ENCODE measurements at places on chromosomes 4 and X. TPM values are rescaled to one million over a fixed set of nuclear protein-coding genes. Genes with fewer than 3 reads are reported as not detected.

The SLC26A1 gene
- total RNA-seq, result 1.3 TPM

The MMAA gene
- total RNA-seq, result 6.3 TPM

DNA sequence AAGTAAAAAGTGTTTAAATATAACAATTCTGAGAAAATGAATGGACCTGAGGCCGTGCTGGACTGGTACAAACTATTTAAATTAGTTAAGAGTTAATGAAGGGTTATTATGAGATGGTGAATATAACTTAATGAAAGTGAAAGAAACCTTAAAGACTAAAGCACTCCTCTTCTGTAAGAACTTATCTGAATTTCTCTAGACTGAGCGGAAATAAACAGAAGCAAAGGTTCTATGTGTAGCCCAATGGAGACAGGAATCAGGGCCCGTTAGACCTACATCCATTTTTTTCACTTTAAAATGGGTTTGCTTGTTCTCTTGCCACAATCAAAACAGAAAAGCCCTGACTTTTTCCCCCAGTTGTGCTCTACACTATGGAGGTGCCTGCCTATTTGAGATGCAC is 14.9 kb downstream of the AMMECR1 start:
- no peak for DNase-seq
- no peak overlapping the region for H3K27ac ChIP-seq
- no peaks in the 10 kb centered on the region for H3K36me3 ChIP-seq
- no peaks in the 10 kb centered on the region for H3K27me3 ChIP-seq
- no peaks in the 10 kb centered on the region for H3K4me1 ChIP-seq

- no peaks in the 10 kb centered on the region for H3K4me1 ChIP-seq
- DNase-seq, result no peak
- no peaks in the 10 kb centered on the region for H3K36me3 ChIP-seq
- no peaks in the 10 kb centered on the region for H3K27me3 ChIP-seq
Measured at GRCh38 chrX:68705986-68706385, 58.5 kb downstream of the STARD8 start.

DNA sequence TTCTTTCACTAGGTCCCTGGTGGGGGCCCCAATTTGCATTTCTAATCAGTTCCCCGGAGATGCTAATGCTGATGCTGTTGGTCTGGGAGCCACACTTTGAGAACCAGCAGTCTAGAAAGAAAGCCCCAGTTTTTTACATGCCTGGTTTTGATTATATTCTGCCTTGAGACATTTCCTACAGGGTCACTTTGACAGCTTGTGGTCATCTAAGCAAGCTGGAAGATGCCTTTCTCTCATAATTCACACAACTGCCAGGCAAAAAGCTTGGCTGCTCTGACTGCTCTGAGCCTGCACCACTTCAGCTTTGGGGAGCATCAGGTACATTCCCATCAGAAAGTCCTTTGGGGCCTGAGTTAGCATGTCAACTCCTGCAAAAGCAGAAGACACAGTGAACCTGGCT is 5.9 kb upstream of the PLAC1 start:
- DNase-seq, result no peak
- no peak overlapping the region for H3K27ac ChIP-seq
- H3K36me3 ChIP-seq, result no peaks in the 10 kb centered on the region
- no peak overlapping the region for H3K4me3 ChIP-seq

- no peak overlapping the region for H3K4me3 ChIP-seq
- H3K27me3 ChIP-seq, result no peaks in the 10 kb centered on the region
- no peaks in the 10 kb centered on the region for H3K4me1 ChIP-seq
- no peak overlapping the region for H3K27ac ChIP-seq
Measured at GRCh38 chrX:69303231-69303630, 138.0 kb upstream of the PJA1 start.

DNA sequence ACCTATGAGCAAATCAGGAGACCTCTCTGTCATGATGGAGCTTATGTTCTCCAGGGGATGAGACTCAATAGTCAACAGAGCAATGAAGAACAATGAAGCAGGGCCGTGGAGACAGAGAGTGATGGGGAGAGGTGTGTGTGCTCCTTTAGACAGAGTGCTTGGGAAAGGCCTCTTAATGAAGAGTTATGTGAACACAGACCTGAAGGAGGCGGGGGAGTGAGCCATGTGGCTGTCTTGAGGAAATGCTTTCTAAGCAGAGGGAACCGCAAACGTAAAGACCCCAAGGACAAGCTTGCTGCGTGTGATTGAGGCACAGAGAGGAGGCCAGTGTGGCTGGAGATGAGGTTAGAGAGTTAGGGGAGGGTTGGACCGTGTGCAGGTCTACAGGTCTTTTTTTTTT is 53.1 kb downstream of the CHRNA9 start:
- no peaks in the 10 kb centered on the region for H3K4me1 ChIP-seq
- H3K36me3 ChIP-seq, result no peaks in the 10 kb centered on the region
- no peak overlapping the region for H3K4me3 ChIP-seq
- no peaks in the 10 kb centered on the region for H3K27me3 ChIP-seq
- no peak overlapping the region for H3K27ac ChIP-seq

The PWWP3B gene
- not detected for total RNA-seq

DNA sequence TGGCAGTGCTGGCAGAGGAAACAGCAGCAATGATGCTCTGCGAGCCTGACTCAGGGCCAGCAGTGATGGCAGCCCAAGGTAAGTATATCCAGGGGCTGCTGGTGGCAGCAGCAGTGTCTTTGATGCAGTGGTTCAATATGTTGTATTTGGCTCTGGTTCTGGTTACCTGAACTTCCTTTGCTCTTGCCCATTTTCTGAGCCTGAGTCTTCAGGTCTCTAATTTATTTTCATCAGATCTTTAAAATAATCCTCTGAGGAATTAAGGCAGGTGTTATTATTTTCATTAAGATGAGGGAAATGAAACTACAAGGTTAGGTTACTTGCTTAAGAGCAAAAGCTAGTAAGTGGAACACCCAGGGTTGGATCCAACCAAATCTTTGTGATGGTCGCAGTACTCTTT is 102.8 kb upstream of the BMP2K start:
- no peak overlapping the region for H3K27ac ChIP-seq
- no peak for DNase-seq
- no peaks in the 10 kb centered on the region for H3K27me3 ChIP-seq

- DNase-seq, result peak; percentile 65
- no peaks in the 10 kb centered on the region for H3K27me3 ChIP-seq
- no peaks in the 10 kb centered on the region for H3K4me1 ChIP-seq
- no peaks in the 10 kb centered on the region for H3K36me3 ChIP-seq
- no peak overlapping the region for H3K27ac ChIP-seq
Measured at GRCh38 chr4:186037692-186038658, 31.0 kb upstream of the TLR3 start.

DNA sequence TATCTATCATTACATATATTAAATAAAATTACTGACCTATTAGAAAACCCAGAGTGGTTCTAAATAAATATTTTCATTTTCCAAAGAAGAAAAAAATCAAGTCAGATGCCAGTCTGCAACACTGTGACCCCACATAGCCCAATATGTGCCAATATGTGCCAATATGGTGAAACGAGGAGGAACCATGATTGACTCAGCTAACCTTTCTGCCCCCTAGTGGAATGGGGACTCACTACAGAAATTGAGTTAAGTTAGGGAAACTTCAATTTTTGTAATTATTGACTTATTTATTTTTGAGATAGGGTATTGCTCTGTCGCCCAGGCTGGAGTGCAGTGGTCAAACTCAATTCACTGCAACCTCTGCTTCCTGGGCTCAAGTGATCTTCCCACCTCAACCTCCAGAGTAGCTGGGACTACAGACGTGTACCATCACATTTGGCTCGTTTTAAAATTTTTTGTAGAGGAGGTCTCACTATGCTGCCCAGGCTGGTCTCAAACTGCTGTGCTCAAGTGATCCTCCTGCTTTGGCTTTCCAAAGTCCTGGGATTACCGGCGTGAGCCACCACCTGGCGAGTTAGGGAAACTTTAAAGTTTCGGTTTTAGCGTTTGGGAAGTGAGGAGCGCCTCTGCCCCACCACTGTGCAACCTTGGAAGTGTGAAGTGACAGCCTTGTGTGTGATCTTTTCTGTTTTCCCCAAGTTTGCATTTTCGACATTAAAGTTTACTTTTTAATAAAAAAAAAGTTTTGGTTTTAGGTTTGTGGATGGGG is 116.8 kb upstream of the SHISA3 start:
- no peak overlapping the region for H3K27ac ChIP-seq
- no peaks in the 10 kb centered on the region for H3K4me1 ChIP-seq
- no peak overlapping the region for H3K4me3 ChIP-seq
- no peaks in the 10 kb centered on the region for H3K36me3 ChIP-seq
- no peak for DNase-seq

- no peaks in the 10 kb centered on the region for H3K27me3 ChIP-seq
- DNase-seq, result no peak
- no peaks in the 10 kb centered on the region for H3K4me1 ChIP-seq
- H3K27ac ChIP-seq, result no peak overlapping the region
- H3K36me3 ChIP-seq, result no peaks in the 10 kb centered on the region
Measured at GRCh38 chr4:186400676-186401075, 134.7 kb downstream of the F11 start.
